ENCODE measurements at places on chromosomes 2 and 18.

DNA sequence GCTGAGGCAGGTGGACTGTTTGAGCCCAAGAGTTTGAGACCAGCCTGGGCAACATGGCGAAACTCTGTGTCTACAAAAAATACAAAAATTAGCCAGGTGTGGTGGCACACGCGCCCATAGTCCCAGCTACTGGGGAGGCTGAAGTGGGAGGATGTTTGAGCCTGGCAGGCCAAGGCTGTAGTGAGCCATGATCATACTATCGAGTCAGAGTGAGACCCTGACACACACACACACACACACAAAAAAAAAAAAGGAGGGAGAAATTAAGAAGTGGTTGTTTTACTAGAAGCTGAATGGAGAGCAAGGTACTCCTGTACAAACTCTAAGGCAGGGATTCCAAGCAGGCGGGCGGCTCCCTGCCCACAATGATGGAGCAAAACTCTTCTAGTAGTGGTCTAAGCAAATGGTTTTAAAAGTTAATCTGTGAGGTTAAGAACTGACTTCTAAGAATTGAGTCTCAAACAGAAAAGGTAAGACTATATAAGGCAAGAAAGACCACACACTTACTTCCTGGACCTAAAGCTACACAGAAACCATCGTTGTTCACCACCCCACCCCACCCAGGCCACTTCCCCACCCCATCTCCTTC lies 2.6 kb downstream of the ANKRD44 start:
- no peak for DNase-seq

- peak; percentile 65 for DNase-seq
Measured at GRCh38 chr2:220969348-220969747, 602.8 kb downstream of the EPHA4 start.

- DNase-seq = peak; percentile 21
Measured at GRCh38 chr2:50746526-50746925, 285.4 kb downstream of the NRXN1 start.

- DNase-seq = no peak
Measured at GRCh38 chr2:216003876-216004696, 9.3 kb downstream of the MREG start.

DNA sequence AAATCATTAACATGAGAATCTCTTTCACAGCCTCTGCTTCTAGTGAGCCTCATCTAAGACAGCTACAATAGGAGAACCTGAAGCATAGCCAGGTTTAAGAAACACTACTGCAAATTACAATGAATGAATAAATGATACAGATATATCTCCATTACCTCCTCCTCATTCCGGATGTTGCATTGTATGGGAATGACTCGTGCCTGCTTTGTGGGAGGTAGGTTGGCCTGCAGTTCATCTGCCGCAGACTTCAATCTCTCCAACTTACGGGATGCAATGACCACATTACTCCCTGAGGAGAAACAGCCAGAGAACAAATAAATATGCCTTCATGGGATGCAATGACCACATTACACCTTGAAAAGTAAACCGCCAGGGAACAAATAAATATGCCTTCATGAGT lies 15.4 kb downstream of the PECR start:
- DNase-seq = no peak
